Colonic mucosa (tissue), 4 donors: ENCODE measurements at places on chromosomes 3 and 15. TPM values are rescaled to one million over a fixed set of nuclear protein-coding genes. Genes with fewer than 3 reads are reported as not detected.

CLRN1 gene
- not detected for total RNA-seq

CLDN18 gene
- total RNA-seq = 0.44 TPM

ERC2 gene
- 0.21 TPM for total RNA-seq

DNA sequence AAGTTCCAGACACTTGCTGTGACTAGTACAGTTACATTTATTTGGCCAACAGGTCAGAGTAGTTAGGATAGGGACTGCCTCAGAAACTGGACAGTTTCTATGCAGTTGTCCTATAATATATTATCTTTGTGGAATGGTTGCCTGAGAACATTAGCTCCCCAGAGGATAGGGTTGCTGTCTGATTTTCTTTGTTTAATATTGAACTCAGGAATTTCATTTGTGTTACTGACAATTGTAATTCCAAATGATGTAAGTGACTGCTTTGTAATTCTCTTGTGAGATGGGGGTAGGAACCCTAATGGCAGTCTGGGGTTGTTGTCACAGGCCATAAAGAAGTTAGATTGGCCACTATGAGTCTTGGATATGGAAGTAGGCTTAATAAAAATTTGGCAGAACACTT, 2.2 kb downstream of the NXPE3 start:
- no peak for DNase-seq

DNA sequence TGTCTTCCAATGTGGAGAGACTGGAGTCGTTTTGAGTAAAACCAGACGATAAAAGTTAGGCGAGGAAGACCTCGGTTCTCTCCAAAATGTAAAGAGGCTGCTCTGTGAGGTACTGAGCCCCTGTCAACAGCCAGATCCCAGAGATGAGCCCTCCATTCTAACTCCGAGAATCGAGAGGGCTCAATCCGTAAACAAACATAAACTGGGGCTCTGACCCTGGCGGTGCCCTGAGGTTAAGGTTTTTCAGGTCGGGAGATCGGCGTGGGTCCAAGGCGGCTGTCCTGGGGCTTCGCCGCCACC, 417 bp downstream of the TBCCD1 start:
- DNase-seq = no peak

IRAK2 gene
- 1.0 TPM for total RNA-seq

GRCh38 chr3:105730801-105731354, 137.9 kb downstream of the CBLB start:
- DNase-seq = no peak

DNA sequence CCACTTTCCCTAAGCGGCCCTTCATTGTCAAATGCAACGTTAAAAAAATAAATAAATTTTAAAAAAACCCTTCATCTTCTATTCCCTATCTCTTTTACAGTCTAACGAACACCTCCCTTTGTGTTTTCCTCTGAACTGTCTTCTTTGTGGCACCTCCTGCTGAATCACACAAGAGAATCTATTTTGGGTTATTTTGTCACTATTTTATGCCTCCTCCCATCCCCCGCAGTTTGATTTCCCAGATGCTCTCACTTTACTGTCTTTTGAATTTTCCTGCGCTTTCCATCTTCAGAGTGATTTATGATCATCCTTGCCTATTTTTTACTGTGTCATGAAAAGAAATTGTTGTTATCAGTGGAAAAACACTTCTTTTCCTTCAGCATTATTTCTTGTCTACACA, 32.5 kb downstream of the RYR3 start:
- no peak for DNase-seq

DNA sequence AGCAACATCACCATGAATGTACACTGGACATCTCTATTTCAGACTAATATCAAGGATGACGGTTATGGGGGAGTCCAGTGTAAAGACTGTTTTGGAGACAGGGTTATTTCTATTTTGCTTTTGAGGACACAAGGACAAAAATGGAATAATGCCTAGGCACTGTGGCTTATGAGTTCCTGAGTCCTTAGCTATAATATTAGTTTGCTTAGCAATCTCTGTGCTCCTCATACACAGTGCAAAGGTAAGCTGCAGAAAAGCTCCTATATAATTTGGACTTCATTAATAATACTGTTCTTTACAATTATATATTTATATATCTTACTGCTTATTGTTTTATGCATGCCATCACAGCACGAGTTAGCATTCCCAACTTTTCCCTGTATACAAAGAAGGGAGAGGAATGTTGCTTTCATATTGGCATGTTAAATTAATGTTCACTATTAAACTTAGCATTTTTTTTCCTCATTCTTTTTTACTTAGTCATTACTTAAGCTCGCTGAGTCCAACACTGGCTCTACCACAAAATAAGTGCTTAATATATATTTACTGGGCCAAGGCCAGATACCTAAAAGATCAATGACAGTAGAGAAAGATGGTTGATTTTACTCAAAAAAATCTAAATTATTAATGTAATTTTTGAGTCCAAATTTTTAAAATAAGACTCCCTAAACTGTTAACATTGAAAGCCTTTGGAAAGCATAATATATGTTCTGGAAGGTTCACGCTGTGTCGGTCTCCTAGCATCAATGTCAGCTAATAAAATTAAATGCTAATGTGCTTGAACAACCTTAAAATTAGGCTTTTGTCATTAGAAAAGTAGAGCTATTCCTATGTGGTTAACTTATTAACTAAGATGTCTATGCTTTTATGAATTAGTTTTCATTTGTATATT, 13.8 kb downstream of the THBS1 start:
- DNase-seq = no peak

COL7A1 gene
- 3.8 TPM for total RNA-seq

DNA sequence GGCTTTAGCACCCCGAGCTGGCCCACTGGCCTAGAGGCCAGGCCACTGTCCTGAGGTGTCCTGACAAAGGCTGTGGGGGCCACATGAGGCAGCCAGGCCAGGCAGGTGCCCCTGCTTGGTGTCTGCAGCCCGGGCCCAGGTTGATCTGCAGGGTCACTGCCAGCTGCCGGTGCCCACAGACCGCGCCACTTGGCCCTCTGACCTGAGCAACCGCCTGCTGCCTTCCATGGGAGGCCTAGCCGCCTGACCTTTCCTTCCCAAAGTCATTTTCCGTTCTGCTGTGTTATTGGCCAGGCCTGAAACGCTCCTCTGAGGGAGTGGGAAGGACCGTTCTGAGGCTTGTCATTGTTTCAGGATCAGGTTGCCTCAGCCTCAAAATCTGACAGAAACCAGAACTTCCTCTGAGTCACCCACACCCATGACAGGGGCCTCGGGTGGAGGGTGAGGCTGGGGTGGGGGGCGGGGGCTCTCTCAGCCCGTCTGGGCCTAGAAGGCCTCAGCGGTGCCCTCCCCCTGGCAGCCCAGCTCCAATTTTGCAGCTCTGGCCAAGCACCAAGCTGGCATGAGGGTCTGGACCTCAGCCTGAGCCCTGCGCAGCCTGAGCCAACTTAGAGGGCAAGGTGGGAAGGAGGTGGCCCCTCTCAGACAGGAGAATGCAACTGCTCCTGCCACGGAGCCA, 140.7 kb upstream of the MEF2A start:
- no peak for DNase-seq

GRCh38 chr3:115402651-115403050, 220.7 kb upstream of the GAP43 start:
- DNase-seq = no peak

- DNase-seq = no peak
Measured at GRCh38 chr3:46503200-46503874, 5.6 kb downstream of the RTP3 start.

BFSP2 gene
- 0.64 TPM for total RNA-seq

DNA sequence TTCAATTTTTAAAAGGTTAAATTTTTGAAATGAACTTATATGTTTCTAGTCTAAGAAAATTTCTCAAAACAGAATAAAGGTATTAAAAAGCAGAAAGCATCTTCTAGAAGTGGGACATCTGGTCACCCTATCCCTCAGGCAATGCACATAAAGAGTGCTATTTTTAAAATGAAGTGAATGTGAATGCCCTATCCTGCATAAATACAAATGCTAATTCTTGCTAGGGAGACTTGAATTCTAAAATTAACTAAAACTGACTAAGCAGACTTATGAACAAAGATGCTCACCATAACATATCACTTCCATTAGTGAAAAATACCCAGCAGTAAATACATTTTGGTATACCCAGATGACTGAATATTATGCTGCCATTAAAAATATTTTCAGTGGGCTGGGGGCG, 11.7 kb downstream of the MYO5A start:
- DNase-seq = no peak

DNA sequence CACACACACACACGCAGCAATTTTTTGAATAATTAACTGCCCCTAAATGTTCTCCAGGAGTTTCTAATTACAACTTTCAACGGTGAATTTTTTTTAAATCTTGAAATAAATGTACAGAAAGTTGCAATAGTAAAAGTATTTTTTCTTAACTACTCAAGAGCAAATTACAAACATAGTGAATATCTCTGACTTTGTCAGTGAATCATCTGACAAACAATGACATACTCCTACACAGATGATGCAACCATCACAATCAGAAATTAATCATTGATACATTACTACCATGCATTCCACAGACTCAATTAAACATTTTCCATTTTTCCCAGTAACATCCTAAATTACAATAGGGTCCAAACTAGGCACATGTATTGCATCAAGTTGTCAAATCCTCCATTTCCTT, 597.3 kb downstream of the NAALADL2 start:
- no peak for DNase-seq

PLCL2 gene
- total RNA-seq = 12.3 TPM

GRCh38 chr3:141915766-141916165, 39.3 kb downstream of the ATP1B3 start:
- DNase-seq = no peak

DNA sequence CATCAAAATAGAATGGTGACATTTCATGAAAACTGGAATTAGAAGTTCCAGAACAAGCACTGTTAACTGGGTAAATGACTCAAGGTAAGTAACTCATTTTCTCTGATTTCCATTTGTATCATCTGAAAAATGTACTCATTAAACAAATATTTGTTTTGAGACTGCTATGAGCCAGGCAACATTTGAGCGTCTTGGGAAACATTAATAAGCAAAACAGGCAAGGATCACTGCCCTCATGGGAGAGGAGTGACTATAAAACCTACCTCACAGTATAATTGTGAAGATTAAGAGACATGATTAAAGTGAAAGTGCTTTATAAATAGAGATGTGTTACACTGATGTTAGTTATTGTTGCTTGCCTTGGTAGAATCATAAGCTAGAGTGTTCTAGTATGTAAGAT, 711.8 kb upstream of the UBE2E2 start:
- DNase-seq = no peak

GRCh38 chr15:25136119-25136518, 181.3 kb downstream of the SNRPN start:
- DNase-seq = no peak

GRCh38 chr3:10653866-10654611, 148.7 kb upstream of the ATP2B2 start:
- DNase-seq = no peak

GRCh38 chr15:67690936-67691335, 134.4 kb upstream of the SKOR1 start:
- no peak for DNase-seq

- DNase-seq = no peak
Measured at GRCh38 chr3:136792556-136793330, 26.2 kb upstream of the SLC35G2 start.

DNA sequence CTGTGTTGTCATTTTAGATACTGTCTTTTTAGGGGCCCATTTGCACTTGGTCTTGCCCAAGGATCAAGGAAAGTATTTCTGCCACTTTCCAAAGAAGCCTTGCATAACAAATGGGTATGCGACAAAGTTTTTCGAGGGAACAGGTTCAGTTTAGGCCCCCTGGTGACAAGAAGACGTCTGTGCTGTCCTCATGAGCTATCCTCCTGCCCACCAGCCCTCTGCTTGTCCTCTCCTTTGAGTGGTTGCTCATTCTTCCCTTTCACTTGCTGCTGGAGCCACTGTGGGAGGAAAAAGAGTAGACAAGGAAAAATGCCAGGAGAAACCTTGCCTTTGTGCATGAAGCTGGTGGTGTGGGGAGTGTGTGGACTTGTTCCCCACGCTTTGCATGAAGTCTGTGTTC, 171.9 kb downstream of the CACNA2D3 start:
- no peak for DNase-seq

- DNase-seq = no peak
Measured at GRCh38 chr3:142152384-142152783, 3.0 kb upstream of the TFDP2 start.

EPHA3 gene
- total RNA-seq = 2.4 TPM

GRCh38 chr3:14631687-14632441, 19.7 kb upstream of the CCDC174 start:
- DNase-seq = no peak

DNA sequence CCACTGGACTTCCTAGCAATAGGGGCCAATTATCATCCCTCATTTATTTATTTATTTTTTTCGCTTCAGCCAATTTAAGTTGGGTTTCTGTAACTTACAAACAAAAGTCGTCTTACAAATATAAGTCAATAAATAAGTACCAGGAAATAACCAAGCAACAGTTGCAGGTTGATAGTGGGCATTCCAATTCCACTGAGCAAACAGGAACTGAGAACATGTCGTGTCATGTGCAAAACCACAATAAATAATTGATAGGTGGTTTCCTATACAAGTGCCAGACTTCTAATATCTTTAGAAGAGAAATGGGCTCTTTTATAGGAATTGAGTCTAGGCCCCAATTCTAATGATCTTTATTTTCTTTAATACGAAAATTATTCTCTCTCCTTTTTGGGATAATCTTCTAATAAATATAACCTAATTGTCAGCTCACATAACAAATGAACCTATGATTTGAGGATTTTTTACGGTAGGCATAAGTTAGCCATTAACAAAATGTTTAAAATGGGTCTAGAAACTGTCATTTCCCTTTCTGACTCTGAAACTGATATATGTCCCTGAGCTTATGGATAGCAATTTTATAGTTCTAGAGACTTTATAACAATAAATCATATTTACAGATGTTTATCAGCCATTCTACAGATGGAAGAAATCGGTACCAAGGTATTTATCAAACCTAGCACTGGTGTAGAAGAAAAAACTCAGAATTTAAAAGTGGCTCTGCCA, 571.8 kb downstream of the FOXP1 start:
- no peak for DNase-seq

TGM4 gene
- not detected for total RNA-seq
